ENCODE measurements at places on chromosomes 13 and 19.

GRCh38 chr13:21233086-21233485, 56.6 kb downstream of the MRPL57 start:
- no peak for DNase-seq

GRCh38 chr13:85657942-85658341, 141.3 kb downstream of the SLITRK6 start:
- DNase-seq: no peak

DNA sequence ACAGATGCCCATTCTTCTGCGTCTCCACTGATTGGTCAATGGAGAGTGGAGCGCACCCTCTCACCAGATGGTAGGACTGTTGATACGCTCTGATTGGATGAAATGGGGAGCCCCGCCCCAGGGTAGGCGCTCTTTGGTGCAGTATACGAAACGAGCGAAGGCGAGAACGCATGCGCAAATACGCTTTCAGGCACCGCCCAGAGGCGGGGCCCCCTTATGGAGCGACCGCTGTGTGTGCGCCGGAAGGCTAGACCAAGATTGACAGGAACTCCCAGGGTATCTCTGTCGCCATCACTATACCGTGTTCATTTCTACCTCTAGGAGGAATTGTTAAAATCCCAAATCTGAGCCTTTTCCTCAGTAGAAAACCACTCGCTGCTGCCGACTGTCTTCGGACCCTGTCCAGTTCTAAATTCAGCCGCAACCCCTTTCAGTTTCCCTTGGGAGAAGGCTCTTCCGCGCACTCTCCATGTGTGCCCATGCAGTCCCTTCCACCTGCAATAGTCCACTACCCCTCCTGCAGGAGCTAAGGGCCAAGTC, 720 bp upstream of the HNRNPL start:
- DNase-seq: peak; percentile 97

DNA sequence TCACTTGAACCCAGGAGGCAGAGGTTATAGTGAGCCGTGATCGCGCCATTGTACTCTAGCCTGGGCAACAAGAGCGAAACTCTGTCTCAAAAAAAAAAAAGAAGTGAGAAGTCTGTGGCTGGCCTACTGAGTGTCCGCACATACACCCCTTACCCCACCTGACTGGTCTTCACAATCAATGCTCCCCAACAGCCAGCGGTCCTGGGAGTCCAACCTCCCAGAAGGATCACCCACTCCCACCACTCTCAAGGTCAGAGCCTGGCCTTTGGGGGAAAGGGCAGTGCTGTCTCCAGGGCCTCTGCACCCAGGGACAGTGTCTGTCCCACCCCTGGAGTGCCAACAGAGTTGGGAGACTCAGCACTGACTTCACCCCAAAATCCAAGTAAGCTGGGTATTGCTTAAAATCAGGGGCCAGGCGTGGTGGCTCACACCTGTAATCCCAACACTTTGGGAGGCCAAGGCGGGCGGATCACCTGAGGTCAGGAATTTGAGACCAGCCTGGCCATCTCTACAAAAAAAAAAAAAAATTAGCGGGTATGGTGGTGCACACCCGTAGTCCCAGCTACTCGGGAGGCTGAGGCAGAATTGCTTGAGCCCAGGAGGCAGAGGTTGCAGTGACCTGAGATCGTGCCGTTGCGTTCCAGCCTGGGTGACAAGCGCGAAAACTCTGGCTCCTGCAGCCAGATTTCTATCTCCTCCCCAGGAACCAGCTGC, 2.3 kb upstream of the CD320 start:
- no peak for DNase-seq

DNA sequence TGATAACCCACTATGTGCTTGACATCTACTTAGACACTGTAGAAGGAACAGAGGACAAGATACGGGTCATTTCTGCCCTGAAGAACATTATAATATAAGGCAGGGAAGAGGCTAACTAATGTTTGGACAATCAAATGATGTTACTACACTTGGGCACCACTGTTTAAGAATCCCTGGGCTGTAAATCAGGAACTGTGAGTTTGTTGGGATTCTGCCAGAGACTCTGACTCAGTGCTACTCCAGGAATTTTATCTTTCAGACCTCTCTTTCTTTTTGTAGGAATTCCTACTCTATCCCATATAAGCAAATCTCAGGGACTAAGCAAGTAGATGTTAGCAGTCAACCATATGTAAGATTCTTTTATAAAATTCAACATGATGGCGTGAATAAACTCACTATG, 3.1 kb upstream of the ZNF471 start:
- no peak for DNase-seq

- no peak for DNase-seq
These were observed 2.6 kb upstream of the DHRS12 start for GRCh38 chr13:51806566-51806965.

- DNase-seq: no peak
These were observed 16.7 kb downstream of the GSX1 start for GRCh38 chr13:27808851-27809550.

- DNase-seq: no peak
These were observed 203.4 kb upstream of the MIR17HG start for GRCh38 chr13:91144054-91144453.

DNA sequence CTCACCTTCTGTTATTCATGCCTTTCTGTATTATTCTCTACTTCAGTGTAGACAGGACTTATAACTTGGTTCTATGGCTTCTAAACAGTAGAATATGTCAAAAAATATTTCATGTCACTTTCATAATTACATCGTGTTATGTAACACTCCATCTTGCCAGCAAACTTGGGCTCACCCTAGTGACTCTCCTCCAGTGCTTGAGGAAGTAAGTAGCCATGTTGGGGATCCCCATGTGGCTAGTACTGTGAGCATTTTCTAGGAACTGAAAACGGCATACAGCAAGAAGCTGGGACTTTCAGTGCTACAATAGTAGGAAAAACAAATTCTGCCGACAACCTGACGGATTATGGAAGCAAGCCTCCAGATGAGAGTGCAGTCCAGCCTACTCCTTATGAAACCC, 495.6 kb downstream of the SLITRK6 start:
- DNase-seq: no peak

GRCh38 chr13:111790621-111791020, 276.3 kb upstream of the SOX1 start:
- no peak for DNase-seq

DNA sequence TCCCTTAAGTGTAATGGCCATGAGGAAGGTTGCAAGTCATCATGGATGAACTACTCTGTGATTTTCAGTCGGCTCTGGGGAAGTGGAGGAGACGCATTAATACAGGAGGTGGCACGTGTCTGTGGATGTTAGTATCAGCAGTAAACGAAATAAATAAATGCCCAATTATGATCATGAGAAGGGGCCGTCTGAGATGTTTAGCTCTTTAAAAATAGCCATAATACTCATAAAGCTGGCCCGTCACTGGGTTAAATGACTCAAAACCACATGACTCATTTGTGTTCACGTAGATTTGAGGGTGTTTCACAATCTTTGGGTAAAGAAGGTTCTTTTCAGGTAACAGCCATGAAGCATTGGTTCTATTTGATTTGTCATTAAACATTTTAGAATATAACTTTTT, 620.6 kb downstream of the GPC6 start:
- no peak for DNase-seq

DNA sequence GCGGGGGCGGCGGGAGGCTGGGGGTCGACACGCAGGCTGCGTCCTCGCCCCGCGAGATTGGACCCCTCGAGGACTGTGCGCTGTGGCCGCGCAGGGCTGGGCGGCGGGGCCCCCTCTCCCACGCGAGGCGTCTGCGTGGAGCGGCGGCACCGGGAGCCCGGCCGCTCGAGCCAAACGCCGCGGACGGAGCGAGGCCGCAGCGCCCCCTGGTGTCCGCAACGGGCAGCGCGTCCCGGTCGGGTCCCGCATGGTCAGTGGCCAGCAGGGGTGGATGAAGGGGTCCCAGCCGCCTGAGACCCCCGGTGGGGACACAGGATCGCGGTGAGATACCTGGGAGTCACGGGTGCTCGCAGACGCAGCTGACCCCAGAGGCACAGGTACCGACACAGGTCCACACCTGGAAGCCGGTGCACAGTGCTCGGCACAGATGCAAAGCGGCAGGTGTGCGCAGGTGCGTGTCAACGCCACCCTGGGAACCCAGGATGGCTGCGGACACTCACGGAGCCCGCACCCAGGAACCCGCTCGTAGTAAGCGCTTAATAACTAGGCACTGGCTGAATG, 2.1 kb upstream of the CIRBP start:
- no peak for DNase-seq

- DNase-seq: no peak
These were observed 540.4 kb downstream of the IRS2 start for GRCh38 chr13:109246001-109246400.

DNA sequence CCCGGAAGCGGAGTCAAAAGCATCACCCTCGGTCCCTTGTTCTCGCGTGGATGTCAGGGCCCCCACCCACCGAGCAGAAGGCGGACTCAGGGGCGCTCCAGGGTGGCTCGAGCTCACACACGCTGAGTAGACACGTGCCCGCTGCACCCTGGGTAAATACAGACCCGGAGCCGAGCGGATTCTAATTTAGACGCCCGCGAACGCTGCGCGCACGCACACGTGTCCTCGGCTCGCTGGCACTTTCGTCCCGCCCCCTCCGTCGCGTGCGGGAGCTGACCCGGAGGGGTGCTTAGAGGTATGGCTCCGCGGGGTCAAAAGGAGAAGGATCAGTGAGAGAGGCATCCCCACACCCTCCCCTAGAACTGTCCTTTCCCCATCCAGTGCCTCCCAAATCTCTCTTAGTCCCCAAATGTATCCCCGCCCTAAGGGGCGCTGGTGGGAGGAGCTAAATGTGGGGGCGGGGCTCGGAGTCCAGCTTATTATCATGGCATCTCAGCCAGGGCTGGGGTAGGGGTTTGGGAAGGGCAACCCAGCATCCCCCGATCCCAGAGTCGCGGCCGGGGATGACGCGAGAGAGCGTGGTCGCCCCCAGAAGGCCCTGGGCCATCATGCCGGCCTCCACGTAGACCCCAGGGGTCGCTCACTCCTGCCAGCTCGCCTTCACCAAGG, 451 bp upstream of the ICAM5 start:
- DNase-seq: peak; percentile 52

DNA sequence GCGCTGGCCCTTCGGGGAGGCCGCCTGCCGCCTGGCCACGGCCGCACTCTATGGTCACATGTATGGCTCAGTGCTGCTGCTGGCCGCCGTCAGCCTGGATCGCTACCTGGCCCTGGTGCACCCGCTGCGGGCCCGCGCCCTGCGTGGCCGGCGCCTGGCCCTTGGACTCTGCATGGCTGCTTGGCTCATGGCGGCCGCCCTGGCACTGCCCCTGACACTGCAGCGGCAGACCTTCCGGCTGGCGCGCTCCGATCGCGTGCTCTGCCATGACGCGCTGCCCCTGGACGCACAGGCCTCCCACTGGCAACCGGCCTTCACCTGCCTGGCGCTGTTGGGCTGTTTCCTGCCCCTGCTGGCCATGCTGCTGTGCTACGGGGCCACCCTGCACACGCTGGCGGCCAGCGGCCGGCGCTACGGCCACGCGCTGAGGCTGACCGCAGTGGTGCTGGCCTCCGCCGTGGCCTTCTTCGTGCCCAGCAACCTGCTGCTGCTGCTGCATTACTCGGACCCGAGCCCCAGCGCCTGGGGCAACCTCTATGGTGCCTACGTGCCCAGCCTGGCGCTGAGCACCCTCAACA, 1.2 kb downstream of the F2RL3 start:
- DNase-seq: no peak

DNA sequence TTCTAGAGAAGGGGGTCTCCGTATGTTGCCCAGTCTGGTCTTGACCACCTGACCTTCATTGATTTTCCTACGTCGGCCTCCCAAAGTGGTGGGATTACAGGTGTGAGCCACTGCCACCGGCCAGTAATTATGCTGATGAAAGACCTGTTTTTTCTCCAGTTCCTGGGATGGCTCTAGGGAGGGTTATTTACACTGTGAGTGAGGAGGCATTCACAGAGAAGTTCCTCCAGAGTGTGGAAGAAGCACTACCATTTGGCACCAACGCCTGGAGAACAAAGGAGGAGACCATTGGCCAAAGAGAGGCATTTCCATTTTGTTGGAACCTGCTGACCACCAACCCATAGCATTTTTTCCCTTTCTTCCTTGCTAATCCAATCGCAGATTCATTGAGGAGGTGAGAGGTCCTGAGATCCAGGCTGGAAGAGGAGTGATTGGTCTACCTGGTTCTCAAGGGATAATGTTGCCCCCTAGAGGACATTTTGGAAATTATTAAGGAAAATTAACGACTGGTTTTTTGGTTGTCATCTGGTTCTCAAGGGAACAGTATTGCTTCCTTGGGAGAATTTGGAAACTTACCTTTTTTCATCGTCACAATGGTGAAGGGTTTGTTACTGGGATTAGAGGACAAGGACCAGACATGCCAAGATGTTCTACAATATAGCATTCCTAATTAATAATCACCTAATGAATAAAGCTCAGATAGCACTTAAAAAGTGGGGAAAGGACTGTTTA, 5.5 kb upstream of the SAE1 start:
- DNase-seq: no peak

GRCh38 chr19:28445826-28446225, 767.1 kb downstream of the UQCRFS1 start:
- no peak for DNase-seq

DNA sequence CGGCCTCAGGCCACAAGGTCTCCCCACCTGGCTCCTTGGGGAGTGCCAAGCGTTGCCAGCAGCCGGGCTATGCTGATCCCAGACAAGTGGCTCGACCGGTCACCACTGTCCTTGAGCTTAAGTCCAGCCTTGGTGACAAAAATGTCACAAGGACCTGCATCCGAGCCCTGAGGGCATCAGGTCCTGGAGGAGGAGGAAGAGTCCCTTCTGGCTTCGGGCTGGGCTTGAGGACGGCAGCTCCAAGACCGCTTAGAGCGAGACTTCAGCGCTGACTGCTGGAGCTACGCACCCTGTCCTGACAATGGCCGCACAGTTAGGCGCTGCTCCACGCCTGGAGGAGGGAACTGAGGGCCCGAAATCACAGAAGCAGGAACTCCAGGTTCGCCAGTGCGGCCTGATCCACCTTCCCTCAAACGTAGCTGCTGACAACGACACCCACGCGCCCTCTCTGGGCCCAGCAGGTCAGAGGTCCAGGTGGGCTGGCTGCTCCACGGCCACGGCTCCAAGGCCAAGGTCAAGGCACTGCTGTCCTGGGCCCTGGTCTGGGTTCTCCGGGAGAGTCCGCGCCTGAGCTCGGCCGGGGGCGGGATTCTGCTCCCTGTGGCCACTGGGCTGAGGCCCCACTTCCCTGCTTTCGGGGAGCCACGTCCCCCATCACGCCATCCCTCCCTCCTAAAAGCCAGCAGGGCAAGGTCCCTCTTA, 7.0 kb downstream of the SBNO2 start:
- no peak for DNase-seq

GRCh38 chr13:41458187-41458760, 924 bp downstream of the RGCC start:
- DNase-seq: peak; percentile 36

DNA sequence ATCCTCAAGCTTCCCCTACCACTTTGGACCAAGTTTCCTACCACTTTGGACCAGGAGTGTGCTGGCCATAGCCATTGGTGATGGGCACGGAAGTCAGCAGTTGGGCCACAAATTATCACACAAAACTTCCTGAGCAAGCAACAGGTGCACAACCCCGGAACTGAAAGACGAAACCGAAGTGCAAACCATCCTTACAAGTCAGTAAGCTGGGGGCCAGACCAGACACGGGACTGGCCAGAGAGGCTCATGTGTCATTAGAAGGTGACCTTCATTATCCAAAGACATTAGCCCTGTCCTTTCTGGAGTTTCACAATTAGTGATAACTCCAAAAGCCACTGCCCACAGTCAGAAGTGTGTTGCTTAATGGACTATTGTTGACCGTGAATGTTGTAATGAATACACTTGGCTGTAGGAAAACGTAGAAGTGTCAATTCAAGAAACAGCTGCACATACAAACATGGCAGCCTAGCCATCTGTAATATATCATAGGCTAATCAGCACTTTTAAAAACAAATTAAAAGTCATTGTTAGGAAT, 244.1 kb upstream of the IRS2 start:
- no peak for DNase-seq
